ENCODE measurements at places on chromosomes 6 and 20.

- no peaks in the 10 kb centered on the region for H3K4me1 ChIP-seq
- no peak overlapping the region for H3K27ac ChIP-seq
- H3K36me3 ChIP-seq, result no peaks in the 10 kb centered on the region
These were observed 199.2 kb downstream of the BMP2 start for GRCh38 chr20:6966721-6967120.

DNA sequence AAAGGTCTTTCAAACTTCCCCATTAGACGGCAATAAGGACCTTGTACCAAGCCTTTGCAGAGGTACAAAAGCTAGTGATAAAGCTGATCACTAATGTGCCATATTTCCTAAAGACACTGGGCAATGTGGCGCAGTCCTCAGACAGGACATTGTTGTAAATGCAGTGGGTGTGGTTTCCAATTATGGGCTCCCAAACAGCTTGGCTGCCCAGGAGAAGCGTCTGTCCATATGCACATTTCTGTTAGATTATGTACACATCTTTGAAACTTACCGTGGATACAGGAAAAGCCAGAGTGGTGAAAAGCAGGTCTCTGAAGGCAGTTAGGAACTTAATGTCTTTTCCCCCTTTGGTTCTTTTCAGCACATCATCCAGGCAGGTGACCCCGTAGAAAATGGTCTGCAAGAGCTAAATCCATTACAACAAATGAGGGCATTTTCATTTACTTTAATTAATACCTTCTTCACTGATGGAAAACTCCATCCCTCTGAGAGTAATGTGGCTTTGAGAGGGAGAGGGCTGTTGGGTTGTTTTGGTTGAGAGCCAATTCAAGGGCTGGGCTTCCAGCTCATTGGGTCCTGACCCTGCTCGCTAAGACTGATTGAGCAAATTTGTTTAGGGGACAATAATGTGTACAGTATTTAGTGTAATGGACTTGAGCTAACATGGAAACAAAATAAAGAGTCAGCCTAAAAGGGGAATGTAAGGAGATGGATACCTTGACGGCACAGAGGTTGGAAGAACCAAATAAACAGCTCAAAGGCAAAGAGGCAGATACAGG lies 10.4 kb downstream of the ADTRP start:
- no peaks in the 10 kb centered on the region for H3K36me3 ChIP-seq
- H3K4me1 ChIP-seq, result peaks cover 12% of the 10 kb centered on the region
- no peak overlapping the region for H3K4me3 ChIP-seq
- no peak for DNase-seq
- no peak overlapping the region for H3K27ac ChIP-seq
- no peaks in the 10 kb centered on the region for H3K27me3 ChIP-seq

DNA sequence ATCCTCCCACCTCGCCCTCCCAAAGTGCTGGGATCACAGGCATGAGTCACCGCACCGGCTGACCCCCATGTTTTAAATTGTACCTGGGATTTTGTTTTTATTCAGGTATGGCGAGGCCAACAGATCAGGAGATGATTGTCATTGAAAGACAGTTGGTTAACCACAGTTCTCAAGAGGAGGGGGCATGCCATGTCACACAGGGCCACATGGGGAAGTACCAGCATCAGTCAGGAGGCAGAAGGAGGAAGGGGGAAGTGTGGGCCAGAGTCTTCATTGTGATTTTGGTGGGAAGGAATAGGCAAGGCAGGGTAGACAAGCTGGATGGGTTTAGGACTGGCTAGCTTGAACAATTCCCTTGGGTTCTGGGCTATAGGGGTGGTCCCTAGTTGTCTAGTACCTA lies 9.9 kb upstream of the MMP9 start:
- no peak for DNase-seq
- no peaks in the 10 kb centered on the region for H3K36me3 ChIP-seq
- H3K27me3 ChIP-seq, result no peaks in the 10 kb centered on the region

GRCh38 chr6:33772082-33772830 lies 16.7 kb downstream of the LEMD2 start:
- peaks cover 4% of the 10 kb centered on the region for H3K36me3 ChIP-seq
- H3K4me3 ChIP-seq, result no peak overlapping the region
- no peak for DNase-seq
- peaks cover 24% of the 10 kb centered on the region for H3K4me1 ChIP-seq
- no peaks in the 10 kb centered on the region for H3K27me3 ChIP-seq

DNA sequence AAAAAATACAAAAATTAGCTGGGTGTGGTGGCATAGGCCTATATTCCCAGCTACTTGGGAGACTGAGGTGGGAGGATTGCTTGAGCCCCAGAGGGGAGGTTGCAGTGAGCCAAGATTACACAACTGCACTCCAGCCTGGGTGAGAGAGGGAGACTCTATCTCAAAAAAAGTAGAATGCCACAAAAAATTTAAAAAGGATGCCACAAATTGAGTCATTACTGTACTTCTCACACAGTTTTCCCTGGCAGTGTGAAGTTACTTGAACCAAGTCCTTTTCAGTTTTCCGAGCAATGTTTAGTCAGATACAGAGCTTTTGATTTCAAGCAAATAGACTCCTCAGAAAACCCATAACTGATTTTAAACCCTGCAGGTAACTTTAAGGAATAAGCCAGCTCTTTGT lies 53.3 kb downstream of the TNFRSF21 start:
- H3K4me3 ChIP-seq, result no peak overlapping the region
- no peak overlapping the region for H3K27ac ChIP-seq
- H3K4me1 ChIP-seq, result no peaks in the 10 kb centered on the region

DNA sequence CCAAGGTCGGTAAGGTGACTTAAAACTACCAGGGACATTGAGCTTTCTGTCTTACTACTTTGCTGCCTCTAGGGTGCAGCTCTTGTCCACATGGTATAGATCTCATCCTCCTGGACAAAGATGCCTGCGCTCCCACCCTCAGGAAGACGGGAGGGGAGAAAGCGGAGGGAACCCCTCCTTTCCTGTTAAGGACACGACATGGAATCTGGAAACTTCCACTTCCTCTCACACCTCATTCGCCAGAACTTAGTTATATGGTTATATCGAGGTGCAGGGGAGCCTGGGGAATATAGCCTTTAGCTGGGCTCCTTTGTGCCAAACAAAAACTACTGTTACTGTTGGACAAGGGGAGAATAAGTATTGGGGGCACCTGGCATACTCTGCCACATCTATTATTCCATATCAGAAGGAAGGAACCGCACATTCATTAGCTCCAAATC lies 224.3 kb upstream of the TSHZ2 start:
- H3K27ac ChIP-seq, result no peak overlapping the region
- no peaks in the 10 kb centered on the region for H3K4me1 ChIP-seq
- no peaks in the 10 kb centered on the region for H3K36me3 ChIP-seq

GRCh38 chr6:111861431-111861885 lies 11.8 kb downstream of the FYN start:
- no peaks in the 10 kb centered on the region for H3K36me3 ChIP-seq
- DNase-seq, result no peak
- no peak overlapping the region for H3K27ac ChIP-seq
- no peaks in the 10 kb centered on the region for H3K4me1 ChIP-seq
- no peaks in the 10 kb centered on the region for H3K27me3 ChIP-seq

GRCh38 chr20:25178563-25179438 lies 16.7 kb upstream of the ENTPD6 start:
- no peak overlapping the region for H3K4me3 ChIP-seq
- no peak overlapping the region for H3K27ac ChIP-seq
- DNase-seq, result no peak
- H3K4me1 ChIP-seq, result peaks cover 5% of the 10 kb centered on the region

GRCh38 chr20:5722927-5723326 lies 27.3 kb upstream of the SHLD1 start:
- no peaks in the 10 kb centered on the region for H3K36me3 ChIP-seq
- H3K27ac ChIP-seq, result no peak overlapping the region
- DNase-seq, result no peak
- H3K4me3 ChIP-seq, result no peak overlapping the region
- H3K4me1 ChIP-seq, result no peaks in the 10 kb centered on the region

DNA sequence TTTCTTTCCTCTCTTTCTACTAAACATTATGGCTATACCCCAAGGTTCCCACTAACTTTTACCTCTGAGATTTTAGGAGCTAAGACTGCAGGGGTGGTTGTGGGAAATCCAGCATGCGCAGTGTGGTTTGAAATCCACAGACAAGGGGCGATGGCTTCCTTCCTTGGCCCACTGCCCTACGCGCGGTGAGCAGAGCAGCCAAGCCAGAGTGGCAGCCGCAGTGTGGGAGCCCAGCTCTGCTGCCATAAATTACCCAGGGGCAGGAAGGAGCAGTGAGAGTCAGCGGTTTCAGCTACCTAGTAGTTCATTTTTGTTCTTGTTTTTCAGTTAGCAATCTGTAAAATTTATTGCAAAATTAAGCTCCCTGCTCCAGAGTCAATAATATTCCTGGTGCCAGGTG lies 101.4 kb downstream of the BMP2 start:
- no peaks in the 10 kb centered on the region for H3K36me3 ChIP-seq
- peaks cover 5% of the 10 kb centered on the region for H3K4me1 ChIP-seq
- no peak for DNase-seq
- H3K27me3 ChIP-seq, result no peaks in the 10 kb centered on the region
- no peak overlapping the region for H3K27ac ChIP-seq

DNA sequence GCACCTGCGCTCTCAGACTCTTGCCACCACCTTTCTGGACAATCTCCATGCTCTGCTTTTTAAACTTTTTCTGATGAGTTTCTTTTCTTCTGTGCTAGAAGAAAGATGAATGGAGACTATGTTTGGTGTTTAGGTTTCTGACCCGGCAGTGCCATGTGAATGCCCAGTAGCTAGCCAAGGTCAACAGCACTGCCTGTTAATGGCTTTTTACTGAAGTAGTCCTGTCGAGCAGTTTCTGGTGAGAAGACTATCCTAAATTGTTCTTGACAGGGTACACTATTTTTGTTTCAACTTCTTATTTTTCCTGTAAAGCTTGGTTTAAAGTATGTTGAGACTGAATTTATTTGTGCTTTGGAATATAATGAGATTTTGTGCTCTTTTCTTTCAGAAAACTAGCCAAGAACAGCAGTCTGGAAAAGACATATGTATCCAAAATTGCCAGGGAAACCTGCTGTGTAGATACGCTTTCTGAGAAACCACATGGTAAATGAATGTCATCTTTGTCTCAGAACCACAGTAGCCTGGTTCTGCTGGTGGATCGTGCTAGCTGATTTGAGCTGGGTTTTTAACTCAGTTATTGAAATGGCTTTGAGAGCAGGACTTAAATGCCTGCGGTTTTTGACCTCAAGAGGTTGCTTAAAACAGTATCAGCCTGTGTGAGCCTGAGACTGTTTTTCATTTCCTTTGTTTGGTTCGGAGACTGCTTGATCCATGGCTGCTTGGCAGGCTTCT lies 48.1 kb downstream of the KCNS1 start:
- no peaks in the 10 kb centered on the region for H3K36me3 ChIP-seq
- DNase-seq, result no peak
- no peaks in the 10 kb centered on the region for H3K27me3 ChIP-seq
- H3K4me3 ChIP-seq, result no peak overlapping the region
- no peaks in the 10 kb centered on the region for H3K4me1 ChIP-seq
- H3K27ac ChIP-seq, result no peak overlapping the region

DNA sequence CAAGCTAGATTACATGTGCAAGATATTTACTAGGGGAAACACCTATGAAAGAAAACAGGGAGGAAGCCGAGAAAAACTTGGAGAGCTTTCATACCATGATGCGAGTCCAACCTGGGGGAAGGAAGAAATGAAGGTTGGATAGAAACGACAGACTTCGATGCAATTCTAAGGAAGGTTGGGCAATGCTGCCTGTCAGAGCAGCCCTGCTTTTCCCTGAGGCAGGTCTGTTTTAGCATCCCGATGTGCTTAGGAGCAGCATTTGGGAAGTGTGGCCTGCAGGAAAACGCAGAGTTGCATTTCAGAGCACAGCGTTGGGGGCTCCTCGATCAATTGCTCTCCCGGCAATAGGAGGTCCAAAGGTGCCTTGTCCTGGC lies 91.9 kb upstream of the DTNBP1 start:
- no peak overlapping the region for H3K4me3 ChIP-seq
- no peaks in the 10 kb centered on the region for H3K36me3 ChIP-seq
- no peaks in the 10 kb centered on the region for H3K4me1 ChIP-seq

- H3K4me1 ChIP-seq, result peaks cover 9% of the 10 kb centered on the region
- H3K36me3 ChIP-seq, result no peaks in the 10 kb centered on the region
- no peak overlapping the region for H3K27ac ChIP-seq
- no peak for DNase-seq
These were observed 87.4 kb downstream of the NOL4L start for GRCh38 chr20:32497589-32498224.

All from testis (tissue), 5 donors.